ENCODE measurements at places on chromosomes 6 and 20.

DNA sequence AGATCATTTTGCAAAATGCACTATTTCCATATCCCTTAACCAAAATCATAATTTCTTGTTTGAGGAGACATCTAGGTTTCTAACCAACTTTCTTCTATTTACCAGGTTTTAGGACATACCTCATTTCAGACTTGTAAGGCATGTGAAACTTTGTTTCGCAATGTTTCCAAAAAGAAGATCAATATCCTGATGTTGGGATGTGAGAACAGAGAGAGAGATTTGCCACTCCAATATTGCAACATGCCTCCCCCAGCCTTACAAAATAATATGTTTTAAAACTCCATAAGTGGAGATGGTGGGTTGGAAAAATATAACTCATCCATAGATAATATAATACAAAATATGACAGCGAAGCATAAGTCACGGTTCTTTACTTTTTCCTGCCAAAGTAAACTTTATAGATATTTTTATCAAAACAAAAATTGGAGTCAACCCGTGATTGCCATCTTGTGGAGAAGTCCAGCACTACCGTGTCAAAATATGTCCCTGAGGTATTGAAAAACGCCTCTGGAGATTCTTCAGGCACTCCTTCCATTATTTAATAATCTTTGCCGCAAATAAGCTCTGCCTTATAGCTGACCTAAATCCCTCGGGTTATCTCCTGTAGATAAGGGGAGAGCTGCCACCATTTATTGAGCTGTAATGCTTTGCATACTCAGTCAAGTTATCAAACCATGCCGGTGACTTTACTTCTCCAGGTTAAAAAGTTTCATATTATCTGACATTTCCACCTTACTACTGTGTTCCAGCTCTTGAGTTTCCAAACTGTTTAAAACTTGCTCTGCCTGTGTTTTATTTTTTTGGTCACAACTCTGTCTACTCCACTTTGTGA, 534.2 kb downstream of the HACE1 start:
- no peak for DNase-seq

- DNase-seq = no peak
Observed at GRCh38 chr20:38339997-38340396, 6.3 kb upstream of the LBP start.

GRCh38 chr20:20953738-20954618, 152.2 kb downstream of the LINC00237 start:
- DNase-seq = no peak

- peak; percentile 81 for DNase-seq
Observed at GRCh38 chr20:63009988-63010769, 3.4 kb upstream of the BHLHE23 start.

DNA sequence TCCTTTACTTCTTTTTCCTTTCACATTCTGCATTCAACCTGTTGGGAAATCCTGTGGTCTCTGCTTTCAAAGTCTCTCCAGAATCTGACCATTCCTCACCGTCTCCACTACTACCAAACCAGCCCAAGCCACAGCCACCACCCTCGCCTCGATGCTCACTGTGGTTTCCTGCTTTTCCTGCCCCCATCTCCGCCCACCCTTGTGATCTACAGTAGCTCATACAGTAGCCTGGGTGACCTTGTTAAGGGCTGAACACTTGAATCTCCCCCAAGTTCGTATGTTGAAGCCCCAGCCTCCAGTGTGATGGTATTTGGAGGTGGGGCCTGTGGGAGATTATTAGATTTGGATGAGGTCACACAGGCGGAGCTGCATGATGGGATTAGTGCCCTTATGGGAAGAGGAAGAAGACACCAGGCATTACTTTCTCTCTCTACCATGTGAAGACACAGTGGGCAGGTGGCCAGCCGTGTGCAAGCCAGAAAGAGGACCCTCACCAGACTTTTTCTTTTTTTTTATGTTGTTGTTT, 189.0 kb upstream of the UST start:
- DNase-seq = peak; percentile 22

- no peak for DNase-seq
Observed at GRCh38 chr6:147395158-147395557, 113.3 kb upstream of the SAMD5 start.
